Activated naive CD4-positive, alpha-beta T cell treated with anti-CD3 and anti-CD28 coated beads for 36 hours (primary cell): ENCODE measurements at places on chromosomes 1 and 21.

GRCh38 chr1:208731981-208732821, 488.0 kb upstream of the PLXNA2 start:
- no peak for DNase-seq

DNA sequence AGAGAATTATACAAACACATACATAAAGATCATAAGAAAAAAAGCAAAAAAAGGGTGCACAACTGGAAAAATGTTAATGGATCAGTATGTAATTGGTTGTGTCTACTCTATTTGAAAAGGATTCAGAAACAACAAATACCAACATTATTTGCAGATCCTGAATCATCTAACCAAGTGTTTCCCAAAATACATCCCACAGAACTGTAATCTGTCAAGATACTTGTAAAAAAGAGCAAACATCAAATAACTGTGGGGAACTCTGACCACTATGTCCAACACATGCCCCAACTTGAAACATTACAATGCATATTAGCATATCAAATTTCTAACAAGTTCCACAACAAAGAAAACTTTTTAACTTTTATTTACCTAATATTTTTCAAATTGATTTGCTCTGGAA, 22.6 kb downstream of the ANKRD13C start:
- DNase-seq = no peak

- DNase-seq = no peak
These were observed 46.3 kb downstream of the AGPAT3 start for GRCh38 chr21:43911015-43911934.

GRCh38 chr1:200336101-200336845, 73.6 kb downstream of the ZNF281 start:
- DNase-seq = no peak

DNA sequence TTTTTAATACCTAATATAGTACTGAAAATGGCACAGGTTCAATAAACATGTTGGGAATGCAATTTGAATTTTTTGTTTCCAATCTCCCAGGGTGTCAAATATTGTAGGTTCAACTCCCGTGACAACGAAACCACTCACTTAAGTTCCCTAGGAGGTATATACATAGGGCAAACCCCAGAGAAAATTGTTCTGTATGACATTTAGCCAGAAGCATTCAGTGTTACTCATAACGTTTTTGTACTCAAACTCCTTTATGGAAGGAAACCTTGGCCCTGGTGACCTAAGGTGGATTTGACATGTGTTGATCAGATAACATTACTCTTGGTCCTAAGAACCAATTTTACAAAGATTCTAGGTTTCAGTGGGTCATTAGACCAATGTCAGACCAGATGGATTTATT, 110.6 kb downstream of the USP25 start:
- DNase-seq = no peak

GRCh38 chr1:211343607-211344006, 17.0 kb downstream of the TRAF5 start:
- no peak for DNase-seq

GRCh38 chr1:52416811-52417210, 12.4 kb downstream of the PRPF38A start:
- DNase-seq = no peak

GRCh38 chr1:2636733-2637132, 3.9 kb upstream of the MMEL1 start:
- DNase-seq = no peak
